ENCODE measurements at places on chromosomes 11 and 22. TPM values are rescaled to one million over a fixed set of nuclear protein-coding genes. Genes with fewer than 3 reads are reported as not detected.

MRGPRE gene
- total RNA-seq, result not detected

IGSF9B gene
- 34.5 TPM for total RNA-seq

GLYAT gene
- not detected for total RNA-seq

P2RY6 gene
- total RNA-seq, result not detected

FDXACB1 gene
- 7.1 TPM for total RNA-seq

PRR14L gene
- 62.2 TPM for total RNA-seq

APLNR gene
- not detected for total RNA-seq

DEFB131B gene
- total RNA-seq, result not detected

PIM3 gene
- total RNA-seq, result 53.4 TPM

OR51I1 gene
- total RNA-seq, result not detected

PRDX5 gene
- total RNA-seq, result 125 TPM

EFEMP2 gene
- total RNA-seq, result 7.1 TPM

FJX1 gene
- not detected for total RNA-seq

SMC1B gene
- total RNA-seq, result 2.4 TPM

TBX1 gene
- total RNA-seq, result 1.1 TPM

TSPAN18 gene
- 3.8 TPM for total RNA-seq

CNGA4 gene
- 0.26 TPM for total RNA-seq

ABCG4 gene
- not detected for total RNA-seq

PRR5L gene
- total RNA-seq, result 6.6 TPM

ART1 gene
- not detected for total RNA-seq

PKDREJ gene
- not detected for total RNA-seq

IGLL5 gene
- not detected for total RNA-seq

NPAS4 gene
- 0.12 TPM for total RNA-seq

CHEK1 gene
- 106 TPM for total RNA-seq

API5 gene
- total RNA-seq, result 134 TPM

PHF21B gene
- total RNA-seq, result 0.93 TPM

OR4C12 gene
- total RNA-seq, result not detected

EHF gene
- total RNA-seq, result 0.07 TPM

AHNAK gene
- total RNA-seq, result 390 TPM

TRIM22 gene
- 238 TPM for total RNA-seq

RAB36 gene
- 0.37 TPM for total RNA-seq

PNPLA3 gene
- 0.19 TPM for total RNA-seq

CD3G gene
- 192 TPM for total RNA-seq

FUT4 gene
- total RNA-seq, result 5.8 TPM

NPTXR gene
- 2.4 TPM for total RNA-seq

MAP4K2 gene
- total RNA-seq, result 65.0 TPM

PHLDA2 gene
- 1.1 TPM for total RNA-seq

MS4A6A gene
- not detected for total RNA-seq

TYR gene
- not detected for total RNA-seq

MMP13 gene
- total RNA-seq, result not detected

OR4C5 gene
- total RNA-seq, result not detected
